ENCODE measurements at places on chromosomes 13 and 19.
A peak's percentile ranks its signal among the peaks of the same experiment; 100 is the strongest.

- no peak for DNase-seq
Observed at GRCh38 chr19:29793116-29793727, 18.6 kb upstream of the CCNE1 start.

DNA sequence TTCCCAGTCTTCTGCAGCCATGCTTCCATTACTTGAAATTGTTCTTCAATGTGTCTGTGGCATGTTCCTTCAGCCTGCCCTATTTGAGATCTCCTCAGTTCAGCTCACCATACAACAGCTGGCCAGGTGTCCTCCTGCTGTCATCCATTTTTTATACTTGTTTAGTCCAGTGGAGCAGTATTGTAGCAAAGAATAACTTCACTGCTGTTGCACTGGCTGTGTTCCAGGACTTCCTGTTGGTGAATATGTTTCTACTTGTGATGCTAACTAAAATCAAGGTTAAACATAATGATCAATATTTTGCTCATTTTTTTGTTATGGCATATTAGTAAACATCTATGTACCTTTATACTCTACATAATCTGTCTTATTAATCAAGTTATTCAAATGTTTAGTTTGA lies 1394.1 kb downstream of the PCDH9 start:
- no peak for DNase-seq

DNA sequence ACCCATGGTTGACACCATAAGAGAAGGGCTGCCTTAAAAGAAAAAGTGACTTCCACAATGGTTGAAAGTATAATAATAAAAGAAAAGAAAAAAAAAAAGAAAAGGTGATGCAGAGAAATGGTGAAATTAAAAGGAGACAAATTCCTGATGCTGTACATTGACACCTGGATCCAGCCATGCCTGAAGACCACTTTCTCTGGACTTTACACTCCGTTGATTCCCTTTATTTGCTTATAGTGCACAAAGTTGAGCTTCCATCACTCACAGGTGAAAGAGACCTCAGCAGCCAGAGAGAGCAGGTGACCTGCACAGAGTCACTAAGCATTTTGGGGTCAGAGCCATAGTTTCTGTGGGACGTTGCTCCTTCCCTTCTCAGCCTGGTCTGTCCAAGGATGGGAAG lies 12.2 kb upstream of the OR10H5 start:
- no peak for DNase-seq

- DNase-seq = no peak
Observed at GRCh38 chr19:12126707-12127106, 13.4 kb downstream of the ZNF20 start.

DNA sequence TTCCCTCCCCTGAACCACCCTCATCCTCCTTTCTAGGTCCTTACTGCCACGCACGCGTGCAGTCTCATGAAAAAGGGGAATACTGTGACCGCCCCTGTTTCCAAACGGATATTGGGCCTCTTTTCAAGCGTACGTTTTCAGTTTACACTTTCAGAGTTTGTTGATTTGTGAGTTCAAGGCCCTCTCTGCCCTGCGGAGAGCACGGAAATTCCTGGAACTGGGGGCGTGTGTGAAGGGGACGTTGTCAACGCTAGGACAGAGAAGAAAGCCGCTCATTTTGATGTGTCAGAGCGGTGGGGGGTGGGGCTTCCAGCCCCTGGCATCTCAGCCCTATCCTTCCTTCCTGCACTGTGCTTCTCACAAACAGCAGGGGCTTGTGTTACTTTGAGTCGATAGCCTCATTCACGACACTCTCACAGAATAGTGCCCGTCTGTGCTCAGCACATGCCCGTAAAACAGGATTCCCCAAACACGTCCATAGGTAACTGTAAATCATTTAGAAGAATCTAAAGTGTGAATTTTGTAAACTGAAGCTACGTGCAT lies 137.6 kb upstream of the PEG3 start:
- DNase-seq = no peak

DNA sequence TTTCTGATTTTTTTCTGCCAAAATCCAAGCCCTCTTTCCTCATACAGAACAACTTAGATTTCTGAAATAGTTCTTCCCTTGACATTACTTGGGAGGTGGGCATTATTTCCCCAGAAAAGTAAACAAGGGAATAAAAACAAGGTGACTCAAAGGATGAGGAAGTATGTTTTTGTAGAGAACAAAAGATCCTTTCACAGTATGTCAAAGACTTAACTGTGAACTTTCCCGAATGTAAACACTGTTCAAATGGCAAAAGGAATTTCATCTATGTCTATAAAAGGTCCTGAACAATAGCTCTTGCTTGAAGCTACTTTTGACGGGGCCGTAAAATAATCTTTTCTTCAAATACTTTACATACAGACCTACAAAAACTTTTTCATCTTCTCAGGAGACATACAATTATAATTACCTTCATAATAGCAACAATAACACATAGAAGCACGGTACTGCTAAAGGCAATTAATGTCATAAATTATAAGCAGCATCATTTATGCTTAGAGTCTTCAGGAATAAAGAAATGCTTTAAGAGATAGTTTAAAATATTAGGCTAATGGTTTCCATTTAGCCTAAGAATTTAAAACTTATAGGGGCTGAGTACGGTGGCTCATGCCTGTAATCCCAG lies 191.1 kb downstream of the RGCC start:
- DNase-seq = no peak

- no peak for DNase-seq
Observed at GRCh38 chr13:108249150-108249549, 20.4 kb upstream of the TNFSF13B start.

DNA sequence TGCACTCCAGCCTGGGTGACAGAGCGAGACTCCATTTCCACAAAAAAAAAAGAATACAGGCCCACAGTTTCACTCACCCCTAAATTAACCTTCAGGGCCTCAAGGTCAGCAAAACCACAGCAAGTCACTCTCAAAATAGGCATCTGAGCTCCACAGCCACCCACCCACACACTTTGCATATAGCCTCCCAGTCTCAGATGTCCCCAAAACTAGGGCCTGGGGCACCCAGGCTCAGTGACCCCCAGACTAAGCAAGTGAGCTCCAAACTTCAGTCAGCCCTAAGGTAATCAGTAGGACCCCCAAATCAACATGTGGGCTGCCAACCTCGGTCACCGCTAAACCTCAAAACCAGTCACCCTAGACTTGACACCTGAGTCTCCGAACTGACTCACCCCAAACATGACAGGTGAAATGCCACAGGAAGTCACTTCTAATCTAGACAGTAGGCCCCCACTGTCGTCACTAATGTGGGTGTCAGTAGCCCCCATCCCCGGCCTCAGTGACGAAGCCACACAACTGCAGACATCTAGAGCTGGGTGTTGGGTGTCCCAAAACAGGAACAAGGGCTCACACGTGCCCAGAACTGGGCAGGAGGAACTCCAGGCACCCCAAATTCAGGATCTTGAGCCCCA lies 13.9 kb downstream of the RABAC1 start:
- peak; percentile 48 for DNase-seq

DNA sequence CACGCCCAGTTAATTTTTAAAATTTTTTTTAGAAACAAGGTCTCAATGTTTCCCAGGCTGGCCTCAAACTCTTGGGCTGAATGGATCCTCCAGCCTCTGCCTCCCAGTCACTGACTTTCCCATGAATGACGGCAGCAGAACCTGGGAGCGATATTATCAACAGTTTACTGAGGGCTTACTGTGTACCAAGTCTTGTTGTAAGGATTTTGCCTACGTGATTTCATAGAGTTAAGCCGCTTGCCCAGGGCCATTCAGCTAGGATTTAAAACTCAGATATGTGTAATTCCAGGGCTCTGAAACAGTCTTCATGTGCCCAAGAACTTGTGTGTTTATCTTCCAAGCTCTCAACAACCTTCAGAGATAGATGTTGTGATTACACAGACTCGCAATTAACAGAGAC lies 6.0 kb upstream of the KXD1 start:
- no peak for DNase-seq

DNA sequence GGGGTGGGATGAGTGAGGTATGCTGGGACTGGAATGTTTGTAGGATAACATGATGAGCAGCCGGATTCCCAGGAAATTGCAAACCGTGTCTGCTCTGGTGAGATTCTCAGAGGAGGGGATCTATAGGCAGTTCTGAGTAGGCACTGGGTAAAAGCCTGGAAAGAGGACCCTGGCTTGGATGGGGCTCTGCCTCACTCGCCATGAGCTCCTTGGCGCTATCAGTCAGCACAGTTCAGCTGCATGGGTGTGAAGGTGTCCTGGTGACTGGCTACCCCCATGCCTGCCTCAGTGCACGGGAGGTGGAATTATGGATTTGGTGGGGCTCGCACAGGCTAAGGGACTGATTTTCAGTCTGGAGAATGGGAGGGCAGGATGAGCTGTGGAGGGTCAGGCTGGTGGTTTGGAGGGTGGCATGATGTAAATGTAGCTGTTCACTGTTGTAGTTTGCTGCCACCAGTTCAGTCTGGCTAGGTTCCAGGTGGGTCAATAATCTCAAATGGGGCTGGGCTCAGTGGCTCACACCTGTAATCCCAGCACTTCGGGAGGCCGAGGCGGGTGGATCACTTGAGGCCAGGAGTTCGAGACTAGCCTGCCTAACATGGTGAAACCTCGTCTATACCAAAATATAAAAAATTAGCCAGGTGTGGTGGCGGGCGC lies 9.2 kb upstream of the ZNF627 start:
- no peak for DNase-seq

DNA sequence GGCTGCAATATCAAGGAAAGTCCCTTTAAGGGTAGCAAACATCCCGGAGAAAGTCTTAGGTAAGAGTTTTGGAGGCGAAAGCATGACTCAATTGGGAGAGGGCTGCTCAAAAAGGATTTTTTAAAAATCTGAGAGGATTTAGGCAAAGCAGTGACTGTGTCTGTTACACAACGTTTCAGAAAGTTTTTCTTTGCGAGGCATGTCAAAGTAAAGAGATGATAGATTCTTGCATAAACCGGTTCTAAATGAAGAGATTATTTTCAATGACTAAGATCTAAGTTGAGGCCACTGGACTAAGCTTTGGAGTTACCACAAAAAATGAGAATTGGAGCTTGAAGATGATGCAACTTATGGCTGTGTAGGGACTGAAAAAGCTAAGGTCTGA lies 43.7 kb upstream of the ENOX1 start:
- DNase-seq = no peak

DNA sequence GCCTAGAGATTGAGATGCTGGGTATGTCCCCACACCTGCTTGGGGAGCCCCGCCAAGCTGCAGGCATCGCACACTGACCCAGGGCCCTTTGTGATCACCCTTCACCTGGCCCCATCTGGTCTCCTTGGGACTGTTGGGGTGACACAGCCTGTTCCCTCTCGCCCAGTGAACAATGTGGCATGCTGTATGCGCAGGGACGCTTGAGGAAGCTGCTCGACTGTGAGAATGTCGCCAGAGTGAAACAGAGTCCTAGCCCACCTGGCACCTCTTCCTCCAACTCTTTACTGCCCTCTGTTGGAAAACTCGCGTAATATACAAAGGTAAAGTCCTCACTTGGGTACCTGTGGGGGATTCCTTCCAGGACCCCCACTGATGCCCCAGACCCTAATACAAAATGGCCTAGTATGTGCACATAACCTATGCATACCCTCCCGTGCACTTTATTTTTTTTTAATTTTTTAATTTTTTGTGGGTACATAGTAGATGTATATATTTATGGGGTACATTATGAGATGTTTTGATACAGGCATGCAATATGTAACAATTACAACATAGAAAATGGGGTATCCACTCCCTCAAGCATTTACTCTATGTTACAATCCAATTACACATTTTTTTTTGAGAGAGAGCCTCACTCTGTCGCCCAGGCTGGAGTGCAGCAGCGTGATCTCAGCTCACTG lies 9.0 kb downstream of the BLOC1S3 start:
- no peak for DNase-seq

GRCh38 chr13:100532090-100532766 lies 56.4 kb downstream of the GGACT start:
- no peak for DNase-seq

- no peak for DNase-seq
Observed at GRCh38 chr19:5447700-5448311, 7.4 kb upstream of the ZNRF4 start.

DNA sequence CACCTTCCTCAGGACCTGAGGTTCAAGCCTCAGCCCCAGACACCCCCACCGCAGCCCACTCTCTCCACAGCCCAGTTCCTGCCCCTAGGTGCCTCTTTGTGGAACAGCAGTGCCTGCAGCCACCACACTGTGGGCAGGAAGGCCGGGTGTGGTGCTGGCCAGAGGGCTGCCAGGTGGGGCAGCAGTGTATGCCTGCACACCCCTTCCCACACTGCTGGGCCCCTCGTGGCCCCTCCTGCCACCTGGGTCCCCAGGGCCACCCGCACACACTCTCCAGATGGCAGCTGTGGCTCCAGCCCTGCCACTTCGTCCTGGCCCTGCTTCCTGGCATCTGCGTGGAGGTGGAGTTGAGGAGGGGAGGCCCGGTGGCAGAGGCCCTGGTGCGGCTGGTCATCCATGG lies 35.1 kb downstream of the HPN start:
- no peak for DNase-seq

GRCh38 chr13:40697711-40698110 lies 31.3 kb upstream of the FOXO1 start:
- DNase-seq = no peak

DNA sequence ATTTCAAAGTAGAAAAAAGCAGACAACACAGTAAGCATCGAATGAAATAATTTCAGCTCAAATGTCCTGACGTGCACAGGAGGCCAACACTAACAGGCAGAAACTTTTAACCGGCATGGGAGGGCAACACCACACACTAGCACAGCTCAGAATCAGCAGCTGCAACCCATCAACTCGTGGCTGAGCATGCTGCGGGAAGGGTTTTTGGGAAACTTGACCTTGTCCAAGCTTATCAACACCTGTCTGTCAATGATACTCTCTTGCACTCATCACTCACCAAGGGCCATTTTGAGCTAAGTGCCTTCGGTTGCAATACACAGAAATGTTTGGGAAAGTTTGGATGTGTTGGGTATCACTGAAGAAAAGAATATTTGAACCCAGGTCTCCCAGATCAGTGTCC lies 483.7 kb downstream of the TSHZ3 start:
- no peak for DNase-seq

GRCh38 chr19:19711934-19712828 lies 20.7 kb downstream of the ZNF14 start:
- no peak for DNase-seq

GRCh38 chr13:67740871-67741535 lies 510.9 kb upstream of the PCDH9 start:
- no peak for DNase-seq

- DNase-seq = no peak
Observed at GRCh38 chr13:65808061-65808460, 1422.1 kb downstream of the PCDH9 start.
